Activated CD8-positive, alpha-beta memory T cell treated with anti-CD3 and anti-CD28 coated beads for 48 hours (primary cell): ENCODE measurements at places on chromosomes 5 and 9.

- DNase-seq, result no peak
Measured at GRCh38 chr9:122364117-122364782, 6.6 kb upstream of the PTGS1 start.

DNA sequence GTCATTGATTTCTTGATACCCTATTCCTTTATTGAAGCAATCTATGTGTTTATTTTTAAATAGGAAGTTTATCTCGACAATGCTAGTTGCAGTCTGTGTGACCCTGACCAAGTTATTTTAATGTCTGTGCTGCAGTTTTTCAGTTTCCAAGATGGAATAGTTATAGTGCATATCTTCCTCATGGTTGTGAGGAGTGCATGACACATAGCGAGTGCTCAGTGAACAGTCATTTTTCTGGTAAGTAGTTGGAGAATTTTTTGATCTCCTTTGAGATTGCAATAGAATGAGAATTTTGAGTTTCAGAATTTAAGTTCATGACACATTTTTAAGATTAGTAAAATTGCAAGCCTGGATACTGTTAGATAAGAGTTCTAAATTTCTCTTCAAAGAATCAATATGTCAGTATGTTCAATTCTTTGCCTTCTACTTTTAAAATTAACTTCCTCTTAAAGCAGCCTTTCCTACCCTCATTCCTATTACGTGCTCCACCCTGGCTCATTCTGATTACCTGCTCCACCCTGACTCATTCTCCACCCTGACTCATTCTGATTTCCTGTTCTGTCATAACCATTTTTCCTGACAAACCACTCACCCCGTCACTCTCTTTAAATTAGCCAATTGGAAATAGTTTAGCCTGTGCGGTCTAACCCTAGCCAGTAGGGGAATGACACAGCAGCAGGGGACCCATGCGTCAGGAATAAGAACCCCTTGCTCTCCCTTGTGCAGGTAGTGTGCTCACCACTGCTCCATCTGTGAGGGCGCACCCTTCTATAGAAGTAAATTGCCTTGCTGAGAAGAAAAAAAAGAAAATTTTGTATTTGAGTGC, 30.7 kb downstream of the SPIN1 start:
- no peak for DNase-seq

DNA sequence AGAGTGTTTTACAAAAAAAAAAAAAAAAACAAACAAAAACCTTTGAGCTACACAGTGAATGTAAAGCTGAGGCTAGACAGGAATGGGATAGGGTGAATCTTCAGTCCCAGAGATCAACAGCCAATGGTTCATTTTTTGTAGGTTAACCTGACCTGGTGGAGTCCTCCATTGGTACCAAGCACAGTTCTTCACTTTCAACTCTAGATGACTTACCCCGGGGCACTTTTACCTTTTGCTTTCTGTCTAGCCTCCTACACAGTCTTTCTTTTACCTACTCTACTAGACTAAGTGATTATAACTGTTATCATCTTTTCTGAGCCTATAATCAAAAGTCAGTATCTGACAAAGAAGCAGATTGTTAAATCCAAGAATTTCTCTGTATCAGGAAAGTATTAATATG, 50.9 kb downstream of the ANXA2R start:
- no peak for DNase-seq

- DNase-seq, result no peak
Measured at GRCh38 chr9:27341545-27342294, 44.8 kb upstream of the EQTN start.

GRCh38 chr9:124496075-124496449, 11.1 kb downstream of the NR5A1 start:
- DNase-seq, result no peak

GRCh38 chr9:16206518-16206917, 653.7 kb downstream of the CCDC171 start:
- DNase-seq, result no peak

GRCh38 chr5:145227881-145228280, 607.3 kb downstream of the PRELID2 start:
- DNase-seq, result no peak

- no peak for DNase-seq
Measured at GRCh38 chr5:123428521-123429220, 5.5 kb upstream of the CEP120 start.

DNA sequence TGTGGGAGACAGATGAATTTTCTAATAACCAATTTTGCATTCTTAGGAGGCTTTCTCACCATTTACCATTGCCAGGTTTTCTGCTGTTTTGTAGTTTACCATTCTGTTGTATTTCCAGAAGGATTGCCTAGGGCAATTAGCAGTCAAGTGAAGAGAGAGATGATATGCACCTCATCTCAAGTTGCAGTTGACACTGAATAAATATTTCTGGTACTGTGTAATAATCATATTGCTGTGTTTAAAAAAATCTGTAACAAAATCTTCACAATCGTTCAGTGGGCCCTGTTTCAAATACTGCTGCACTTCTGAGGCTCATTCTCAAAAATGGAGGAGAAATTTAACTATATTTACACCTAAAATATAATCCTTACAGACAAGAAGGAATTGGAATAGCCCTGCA, 706.1 kb upstream of the PTPRD start:
- DNase-seq, result no peak

GRCh38 chr9:83327323-83327722, 210.9 kb downstream of the FRMD3 start:
- no peak for DNase-seq

DNA sequence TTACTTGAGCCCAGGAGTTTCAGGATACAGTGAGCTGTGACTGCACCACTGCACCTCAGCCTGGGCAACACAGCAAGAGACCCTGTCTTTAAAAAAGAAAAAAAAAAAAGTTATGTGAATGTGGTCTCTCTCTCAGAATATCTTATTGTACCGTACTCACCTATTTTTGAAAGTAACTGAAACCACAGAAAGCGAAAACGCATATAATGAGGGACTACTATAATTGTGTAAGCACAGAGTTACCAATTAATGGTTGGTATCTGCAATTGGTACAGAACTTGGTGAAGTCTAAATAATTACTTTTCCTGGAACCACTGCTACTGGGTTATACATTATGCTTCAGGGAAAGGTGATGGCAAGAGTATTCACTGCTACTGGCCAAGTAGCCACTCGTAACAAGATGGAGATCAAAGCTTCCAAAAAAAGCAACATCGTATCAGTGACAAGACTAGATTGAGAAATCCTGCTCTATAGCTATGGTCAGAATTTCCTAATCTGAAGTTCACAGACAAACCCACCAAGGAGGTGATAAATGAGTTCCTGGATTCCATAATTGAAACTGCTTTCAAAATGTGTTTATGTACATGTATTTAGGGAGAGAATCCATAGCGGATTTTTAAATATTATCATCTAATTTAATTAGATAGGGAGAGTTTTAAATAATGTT, 82.7 kb downstream of the NR6A1 start:
- no peak for DNase-seq

- no peak for DNase-seq
Measured at GRCh38 chr5:20655211-20655610, 667.2 kb upstream of the CDH18 start.

GRCh38 chr9:77508396-77508795, 139.7 kb downstream of the GNA14 start:
- no peak for DNase-seq

GRCh38 chr5:83151821-83152220, 74.5 kb downstream of the XRCC4 start:
- no peak for DNase-seq

DNA sequence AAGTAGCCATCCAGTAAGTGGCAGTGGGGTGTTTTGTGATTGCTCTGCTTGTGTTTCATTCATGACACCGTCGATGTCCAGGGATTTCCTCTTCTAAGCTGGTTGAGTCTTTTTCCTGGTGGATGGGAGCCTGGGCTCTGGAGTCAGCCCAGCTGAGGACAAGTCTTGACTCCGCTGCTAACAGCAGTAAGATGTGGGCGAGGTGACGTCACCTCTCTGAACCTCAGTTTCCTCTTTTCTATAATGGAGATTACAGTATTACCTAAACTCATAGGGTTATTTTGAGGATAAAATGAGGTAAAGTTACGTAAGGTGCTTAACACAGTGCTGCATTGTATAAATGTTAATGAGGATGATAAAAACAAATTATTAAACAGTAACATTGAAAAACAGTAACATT, 21.3 kb downstream of the FGF1 start:
- DNase-seq, result no peak
